IMR-90 (cell line): ENCODE measurements at places on chromosomes 3 and 15. TPM values are rescaled to one million over a fixed set of nuclear protein-coding genes. Genes with fewer than 3 reads are reported as not detected.

DNA sequence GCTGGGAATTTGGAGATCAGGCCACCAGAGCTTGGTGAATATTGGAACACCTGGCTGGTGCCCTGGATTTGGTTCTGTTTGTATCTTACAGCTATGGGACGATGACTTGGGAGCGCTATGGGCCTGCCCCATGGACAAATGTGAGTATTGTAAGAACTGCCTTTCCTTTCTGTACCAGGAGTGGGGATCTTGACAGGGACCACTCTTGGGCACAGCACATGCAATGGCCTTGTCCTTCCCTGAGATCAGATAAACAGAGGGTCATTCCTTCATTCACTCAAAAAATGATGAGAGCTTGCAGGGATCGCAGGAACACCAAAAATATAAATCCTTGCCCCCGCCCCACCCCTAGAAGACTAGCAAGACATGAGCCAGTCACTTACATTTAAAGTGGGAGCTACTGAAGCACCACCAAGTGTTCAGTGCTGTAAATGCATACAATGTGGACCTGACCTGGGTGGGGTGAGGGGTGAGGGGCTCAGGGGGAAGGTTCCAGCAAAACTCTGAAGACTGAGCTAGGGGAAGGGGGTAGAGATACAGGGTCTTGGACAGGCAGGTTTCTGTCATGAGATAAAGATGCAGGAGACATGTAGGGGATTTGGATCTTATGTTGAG is 2.7 kb upstream of the CRELD1 start:
- DNase-seq, result no peak

- DNase-seq, result no peak
These were observed 248.5 kb upstream of the ONECUT1 start for GRCh38 chr15:53038655-53038941.

DNA sequence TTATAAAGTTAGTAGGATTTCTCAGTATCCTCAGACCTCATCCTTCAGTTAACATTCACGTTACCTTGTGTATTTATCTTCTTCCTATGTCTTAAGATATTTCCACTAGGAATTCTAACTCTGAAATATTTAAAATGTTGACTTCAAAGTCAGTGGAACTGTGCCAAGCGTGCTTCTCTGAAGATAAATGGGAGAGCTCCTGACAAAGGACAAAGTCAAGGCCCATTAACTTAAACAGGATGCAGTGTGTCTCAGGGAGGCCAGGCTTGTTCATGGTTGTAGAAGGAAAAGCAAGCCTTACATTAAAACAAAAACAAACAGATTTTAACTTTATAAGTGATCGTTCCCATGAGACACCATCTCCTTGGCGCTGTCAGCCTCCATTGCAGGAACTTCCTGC is 41.5 kb downstream of the ABHD17C start:
- peak; percentile 47 for DNase-seq

DNA sequence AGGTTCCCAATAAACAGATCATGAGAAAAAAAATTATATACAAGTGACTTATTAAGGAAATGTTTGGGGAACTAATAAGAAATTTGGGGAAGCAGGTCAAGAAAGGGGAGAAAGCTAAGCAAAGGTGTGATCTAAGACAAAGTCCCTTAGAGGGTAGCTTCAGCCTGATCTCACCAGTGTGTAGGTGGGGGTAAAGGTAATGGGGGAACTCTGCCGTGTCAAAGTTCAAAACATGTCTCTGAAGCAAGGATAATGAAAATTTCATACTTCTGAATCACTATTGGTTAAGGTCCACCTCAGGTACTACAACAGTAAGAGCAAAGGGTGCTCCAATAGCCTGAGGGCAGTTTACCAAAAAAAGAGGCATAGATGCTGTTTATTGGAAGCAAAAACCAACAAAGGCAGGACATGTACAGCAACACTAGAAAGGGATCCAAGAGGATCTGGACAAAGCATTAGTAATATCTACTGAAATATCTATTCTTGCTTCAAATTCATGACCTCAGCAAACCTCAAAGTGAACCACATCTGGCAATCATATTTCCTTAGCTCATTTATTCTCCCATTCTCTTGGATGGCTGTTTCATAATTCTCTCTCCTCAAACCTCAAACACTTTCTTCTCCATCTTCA is 6.9 kb downstream of the ACAD11 start:
- DNase-seq, result peak; percentile 33

- no peak for DNase-seq
These were observed 4.6 kb upstream of the TRIM71 start for GRCh38 chr3:32813180-32813579.

DNA sequence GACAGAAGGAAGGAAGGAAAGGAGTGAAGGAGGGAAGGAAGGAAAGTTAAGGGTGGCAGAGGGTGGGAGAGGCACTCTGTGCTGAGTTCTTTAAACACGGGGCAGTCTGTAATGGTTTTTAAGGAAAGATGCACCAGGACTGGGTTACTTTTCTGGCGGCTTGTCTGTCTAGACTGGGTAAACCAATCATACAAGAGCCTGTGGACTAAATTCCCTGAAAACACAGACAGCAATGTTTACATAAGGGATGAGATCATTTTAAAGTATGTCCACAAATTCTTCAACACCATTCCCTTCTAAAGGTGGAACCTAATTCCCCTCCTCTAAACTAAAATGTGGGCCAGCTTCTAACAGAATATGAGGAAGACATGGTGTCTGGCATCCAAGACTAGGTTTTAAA is 235.5 kb upstream of the IGF1R start:
- no peak for DNase-seq

GRCh38 chr3:65836047-65836446 is 202.7 kb downstream of the MAGI1 start:
- peak; percentile 67 for DNase-seq

DNA sequence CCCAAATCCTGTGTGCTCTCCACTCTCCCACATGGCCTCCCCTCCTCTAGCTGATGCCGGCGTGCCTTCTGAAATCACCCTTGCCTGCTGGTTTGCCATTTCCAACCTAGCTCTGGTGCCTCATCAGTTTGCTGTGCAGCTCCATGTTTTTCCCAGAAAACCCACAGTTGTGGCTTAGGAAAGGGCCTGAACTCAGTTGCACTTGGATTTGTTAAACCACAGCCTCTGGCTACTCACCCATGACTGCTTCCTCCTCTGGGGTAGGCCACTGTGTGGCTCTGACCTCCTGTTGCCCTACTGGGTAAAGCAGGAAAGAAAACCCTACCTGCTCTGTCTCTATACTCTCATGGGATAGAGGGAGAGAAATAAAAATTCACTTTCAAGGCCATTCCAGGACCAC is 97.3 kb downstream of the DAPK2 start:
- DNase-seq, result no peak

- peak; percentile 42 for DNase-seq
These were observed 28.7 kb downstream of the RARRES1 start for GRCh38 chr3:158703566-158703965.

DNA sequence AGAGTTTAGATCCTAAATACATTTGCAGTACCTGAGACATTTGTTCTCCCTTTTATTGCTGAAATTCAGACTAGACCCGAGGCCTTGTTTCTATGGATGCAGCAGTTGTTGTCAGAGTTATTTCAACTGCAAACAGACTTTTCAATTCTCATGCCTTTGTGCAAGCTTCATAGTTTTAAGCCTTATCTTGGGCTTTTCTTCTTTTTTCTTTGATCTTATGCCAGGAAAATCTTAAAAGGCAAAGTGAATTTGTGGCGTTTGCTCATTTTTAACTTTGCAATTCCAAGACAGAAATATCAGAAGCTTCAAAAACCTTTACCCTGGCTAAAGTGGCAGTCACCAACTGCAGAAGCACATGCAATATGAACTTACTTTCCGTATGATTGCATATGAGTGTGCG is 576.7 kb downstream of the DIPK2A start:
- DNase-seq, result no peak

GRCh38 chr15:32933236-32933635 is 215.4 kb downstream of the GREM1 start:
- DNase-seq, result no peak

- DNase-seq, result no peak
These were observed 2.2 kb downstream of the ZBED2 start for GRCh38 chr3:111592936-111593335.

DNA sequence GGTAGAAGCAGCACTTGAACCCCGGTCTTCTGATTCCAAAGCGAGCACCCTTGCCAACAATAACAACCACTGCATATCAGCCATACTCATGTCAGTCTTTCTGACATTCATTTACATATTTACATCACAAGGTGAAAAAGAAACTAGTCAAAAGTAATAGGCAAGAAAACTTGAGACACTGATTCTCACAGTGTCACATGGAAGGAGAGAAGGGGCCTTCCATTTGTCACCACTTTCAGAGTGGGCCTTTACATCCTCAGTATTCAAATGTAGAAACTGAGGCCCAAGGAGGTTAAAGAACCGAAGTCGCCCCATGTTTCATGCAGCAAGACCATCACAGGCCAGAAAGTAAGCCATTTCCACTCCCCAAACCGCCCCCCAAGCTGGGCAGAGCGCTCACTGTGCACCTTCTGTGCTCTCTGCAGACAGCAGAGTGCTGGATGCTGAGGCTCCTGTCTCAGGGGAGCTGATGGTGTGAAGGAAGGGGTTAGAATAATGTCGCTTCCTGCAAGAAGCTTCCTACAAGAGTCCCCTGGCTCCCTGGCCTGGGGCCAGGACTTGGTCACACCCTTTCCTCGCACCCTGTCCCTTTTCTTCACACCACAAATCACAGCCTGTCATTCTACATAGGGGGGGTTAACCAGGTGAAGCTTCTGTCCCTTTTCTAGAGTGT is 260.1 kb downstream of the UACA start:
- no peak for DNase-seq

DNA sequence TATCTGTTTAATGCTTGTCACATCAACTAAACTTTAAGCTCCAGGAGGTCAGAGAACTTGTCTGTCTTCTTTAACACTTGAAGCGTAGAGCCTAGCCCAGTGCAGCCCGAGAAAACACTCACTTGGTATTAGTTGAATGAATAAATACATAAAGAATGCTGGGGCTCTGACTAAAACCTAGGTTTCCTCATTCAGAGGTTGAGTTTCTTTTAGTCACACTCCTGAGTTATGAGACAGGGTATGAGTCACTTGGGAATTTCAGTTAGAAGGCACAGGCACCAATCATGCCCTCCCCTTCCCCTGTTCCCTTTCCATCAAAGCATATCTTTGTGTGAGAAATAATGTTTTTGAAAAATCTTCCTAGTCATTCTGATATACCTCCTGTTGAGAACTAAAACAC is 589.8 kb upstream of the DPPA4 start:
- DNase-seq, result peak; percentile 98

DNA sequence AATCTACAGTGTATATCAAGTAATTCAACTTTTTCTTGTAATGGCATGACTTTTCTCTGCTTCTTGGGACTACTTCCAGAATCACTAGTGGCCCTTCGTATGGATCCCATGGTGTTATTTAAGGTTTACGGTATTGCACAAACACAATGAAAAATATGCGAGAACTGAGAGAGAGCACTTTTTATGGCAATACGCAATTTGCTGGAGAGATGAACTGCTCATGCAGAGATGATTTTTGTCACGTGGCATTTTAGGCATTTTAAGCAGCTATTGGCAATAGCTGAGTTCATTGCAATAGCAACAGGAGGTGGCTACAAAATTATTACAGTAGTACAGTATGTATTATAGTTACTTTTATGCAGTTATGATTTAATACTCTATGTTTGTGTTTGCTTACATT is 294.0 kb downstream of the UBE2E2 start:
- DNase-seq, result no peak

GRCh38 chr15:82750831-82751180 is 41.1 kb upstream of the AP3B2 start:
- DNase-seq, result no peak

DNA sequence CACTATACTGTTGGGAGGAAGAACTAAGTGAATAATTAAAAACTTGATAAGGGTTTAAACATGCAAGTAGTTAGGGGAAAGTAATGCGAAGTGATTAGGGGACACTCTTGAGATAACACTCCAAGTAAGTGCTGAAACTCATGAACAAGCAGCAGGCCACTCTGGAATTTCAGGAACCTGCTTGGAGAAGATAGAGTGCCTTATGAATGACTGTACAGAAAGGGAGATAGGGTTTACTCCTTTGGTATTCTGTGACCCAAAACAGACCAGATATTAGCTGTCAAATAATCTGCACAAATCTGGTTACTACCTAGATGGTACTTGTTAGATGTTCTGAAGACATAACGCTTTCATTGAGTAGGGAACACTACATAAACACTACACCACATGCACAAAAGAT is 85.6 kb downstream of the FRMD4B start:
- no peak for DNase-seq

DNA sequence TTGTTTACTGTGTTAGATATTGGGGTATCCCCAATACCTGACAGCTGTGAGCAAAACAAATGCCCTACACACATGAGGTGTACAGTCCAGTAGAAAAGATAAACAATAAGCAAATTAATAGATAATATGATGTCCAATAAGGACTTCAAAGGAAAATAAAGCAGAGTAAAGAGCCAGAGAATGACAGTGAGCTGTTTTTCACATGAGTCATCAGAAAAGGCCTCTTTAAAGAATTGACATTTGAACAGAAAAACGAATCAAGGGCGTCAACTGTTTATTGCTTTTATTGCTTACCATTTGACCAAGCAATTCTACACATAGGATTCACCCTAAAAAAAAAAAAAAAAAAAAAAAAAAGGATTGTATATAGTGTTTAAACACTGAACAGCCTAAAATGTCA is 96.6 kb upstream of the FLNB start:
- DNase-seq, result peak; percentile 18

- no peak for DNase-seq
These were observed 500.1 kb downstream of the IGSF11 start for GRCh38 chr3:118534519-118534918.

DNA sequence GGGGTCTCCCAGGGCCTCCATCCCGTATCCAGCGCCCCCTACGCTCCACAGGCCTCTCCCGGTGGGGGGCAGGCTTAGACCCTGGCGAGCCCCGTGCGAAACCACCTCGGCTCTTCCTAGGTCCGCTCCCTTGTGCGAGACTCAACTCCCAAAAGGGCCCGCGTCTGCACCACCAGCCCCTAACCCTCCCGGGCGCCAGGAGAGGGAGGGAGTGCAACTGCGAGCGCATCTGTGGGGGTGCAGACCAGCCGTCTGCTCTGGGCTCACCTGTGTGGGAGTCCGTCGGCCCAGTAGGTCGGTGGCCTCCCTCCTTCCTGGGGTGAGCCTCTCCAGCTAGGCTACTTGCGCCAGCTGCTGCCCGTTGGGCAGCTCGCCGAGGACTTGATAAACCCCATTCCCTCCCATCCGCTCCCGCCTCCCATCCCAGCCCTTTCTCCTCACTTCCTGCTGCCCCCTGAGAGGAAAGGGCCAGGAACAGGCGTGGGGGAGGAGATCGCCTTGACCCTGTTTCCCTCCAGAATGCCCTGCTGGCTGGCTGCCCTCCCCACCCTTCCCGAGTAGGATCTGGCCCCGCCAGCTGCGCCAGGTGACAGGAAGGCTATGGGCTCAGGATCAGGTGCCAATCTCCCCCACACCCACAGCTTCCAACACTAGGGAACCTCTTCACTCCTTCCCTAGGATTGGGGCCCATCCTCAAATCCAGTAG is at the start of gene HYAL2:
HYAL2 (minus strand) TSS at position 360 of the 706 bp plus-strand sequence. CDS start 2,256 bp downstream, outside the sequence.
- DNase-seq, result no peak

Gene GNAT1
- not detected in 2 replicates for total RNA-seq

Gene GRAMD1C
- total RNA-seq, result 5.0 and 9.4 TPM in 2 replicates

Gene RTP3
- 0.18 TPM in 1 of 2 replicates, not detected in the other for total RNA-seq

Gene TP53BP1
- 64.5 and 73.9 TPM in 2 replicates for total RNA-seq

Gene SLC12A8
- total RNA-seq, result 1.9 and 2.2 TPM in 2 replicates

Gene CFAP92
- not detected in 2 replicates for total RNA-seq

Gene CACNA2D3
- 0.28 and 0.36 TPM in 2 replicates for total RNA-seq

Gene PLCH1
- not detected in 2 replicates for total RNA-seq

Gene SNAP23
- total RNA-seq, result 36.0 and 72.5 TPM in 2 replicates

Gene EEF1AKMT4
- 2.8 and 2.9 TPM in 2 replicates for total RNA-seq

Gene GOLGA6L7
- not detected in 2 replicates for total RNA-seq

Gene CYP1A2
- total RNA-seq, result not detected in 2 replicates

Gene GOLGA8G
- total RNA-seq, result not detected in 2 replicates

Gene ANKUB1
- not detected in 2 replicates for total RNA-seq
